ENCODE measurements at places on chromosomes 7 and 10.

DNA sequence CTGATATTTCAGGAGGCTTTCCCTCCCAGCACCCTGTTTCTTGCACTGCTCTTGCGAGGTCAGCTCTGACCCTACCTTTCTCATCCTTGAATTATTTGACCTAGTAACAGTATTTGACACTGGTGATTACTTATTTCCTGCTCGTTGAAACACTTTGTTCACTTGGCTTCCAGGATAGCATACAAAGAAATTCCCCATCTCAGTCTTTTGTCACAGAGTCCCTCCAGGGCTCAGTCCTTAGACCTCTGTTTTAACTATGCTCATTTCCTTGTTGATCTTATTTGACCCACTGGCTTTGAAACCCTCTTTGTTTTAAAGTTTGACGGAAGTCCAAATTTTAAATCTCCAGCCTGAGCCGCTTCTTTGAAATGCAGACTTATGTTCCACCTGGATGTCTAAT, 29.9 kb downstream of the BMPR1A start:
- no peak for DNase-seq

GRCh38 chr10:102564209-102564834, 60.5 kb downstream of the SUFU start:
- no peak for DNase-seq

- DNase-seq = no peak
Observed at GRCh38 chr10:118102121-118102520, 55.4 kb upstream of the RAB11FIP2 start.

DNA sequence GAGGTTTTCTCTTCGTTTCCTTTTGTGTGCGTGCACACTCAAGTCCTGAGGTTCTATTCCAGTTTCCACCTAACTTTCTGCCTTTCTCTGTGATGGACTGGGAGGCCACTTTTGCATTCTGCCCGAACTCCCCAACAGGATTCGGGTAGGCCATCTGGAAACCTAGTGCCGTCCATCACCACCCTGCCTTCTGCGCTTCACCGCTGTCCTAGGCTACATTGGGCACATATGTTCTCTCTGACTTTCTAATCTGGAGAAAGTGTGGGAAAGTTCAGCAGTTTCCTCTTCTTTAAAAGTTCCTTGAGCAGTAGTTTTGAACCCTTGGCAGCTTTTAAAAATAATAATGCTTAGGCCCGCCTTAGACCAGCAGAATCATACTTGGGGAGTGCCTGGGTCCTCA, 46.8 kb downstream of the SHH start:
- DNase-seq = no peak

GRCh38 chr10:8967061-8967460, 912.6 kb downstream of the GATA3 start:
- DNase-seq = no peak

DNA sequence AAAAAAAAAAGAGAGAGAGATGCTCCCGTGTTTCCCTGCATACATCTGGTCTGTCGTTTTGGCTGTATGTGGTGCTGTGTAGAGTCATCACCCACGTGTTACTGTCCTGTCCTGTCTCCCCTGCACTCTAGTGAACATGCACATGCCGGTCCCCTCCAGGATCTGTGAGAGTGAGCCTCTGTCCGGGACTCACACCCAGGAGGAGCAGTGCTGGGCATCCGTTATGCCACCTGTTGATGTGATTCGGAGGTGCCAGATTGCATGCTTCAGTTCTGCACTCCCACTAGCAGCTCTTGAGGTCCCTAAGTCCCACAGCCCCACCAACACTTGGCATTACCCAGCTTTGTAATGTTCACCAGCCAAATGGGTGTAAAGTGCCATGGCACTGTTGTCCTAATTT, 16.4 kb downstream of the GHRHR start:
- DNase-seq = no peak

DNA sequence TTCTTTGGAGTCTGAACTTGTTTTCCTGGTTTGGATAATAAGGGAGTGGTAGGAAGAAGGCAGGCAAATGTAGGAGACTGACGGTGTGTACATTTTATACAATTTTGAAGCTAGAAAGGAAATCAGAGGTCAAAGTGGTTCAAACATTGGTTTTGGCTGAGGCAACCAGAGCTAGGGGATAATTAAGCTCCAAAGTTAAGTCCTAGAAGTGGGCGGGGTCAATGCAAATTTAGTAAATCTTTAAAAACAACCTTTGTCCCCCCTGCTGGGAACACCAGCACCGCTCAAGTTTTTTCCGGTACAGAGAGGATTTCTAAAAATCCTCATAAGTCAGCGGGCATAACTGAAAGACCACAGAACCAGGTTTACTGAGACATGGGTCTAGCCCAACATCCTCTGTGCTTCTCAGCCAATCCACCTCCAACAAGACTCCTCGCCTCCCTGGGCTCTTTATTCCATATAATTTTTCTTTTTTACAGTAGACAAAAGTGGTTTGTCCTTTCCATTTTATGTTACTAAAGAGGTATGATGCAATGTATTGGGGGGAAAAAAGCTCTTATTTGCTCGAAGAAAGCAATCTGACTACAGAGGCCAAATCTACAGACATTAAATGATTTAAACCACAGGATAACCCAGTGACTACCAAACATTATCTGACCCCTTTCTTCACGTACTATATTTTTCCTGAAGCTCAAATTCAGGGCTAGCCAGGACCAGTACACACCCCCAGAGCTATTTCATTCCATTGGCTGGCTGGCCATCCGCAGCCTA, 1.6 kb downstream of the GLUD1 start:
- DNase-seq = no peak

DNA sequence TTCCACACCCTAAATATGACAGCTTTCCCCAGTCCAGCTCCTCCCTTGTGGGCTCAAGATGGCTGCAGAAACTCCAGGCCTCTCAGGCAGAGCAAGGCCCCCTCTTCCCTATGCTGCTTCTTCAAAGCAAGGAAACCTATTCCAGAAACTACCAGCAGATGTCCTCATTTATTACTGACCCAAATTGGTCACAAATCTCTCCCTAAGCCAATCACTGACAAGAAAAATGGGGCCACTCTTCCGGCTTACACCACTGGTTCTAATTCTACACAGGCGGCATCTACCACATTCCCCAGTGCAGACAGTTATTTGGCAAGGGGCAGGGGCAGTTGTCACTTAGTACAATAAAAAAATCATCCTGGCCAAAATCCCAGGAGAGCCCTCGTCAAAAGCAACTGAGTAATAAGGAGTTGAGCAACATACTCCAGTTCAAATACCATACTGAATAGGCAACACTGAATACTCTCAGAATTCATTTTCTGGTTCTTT, 150.4 kb downstream of the SFMBT2 start:
- DNase-seq = no peak

DNA sequence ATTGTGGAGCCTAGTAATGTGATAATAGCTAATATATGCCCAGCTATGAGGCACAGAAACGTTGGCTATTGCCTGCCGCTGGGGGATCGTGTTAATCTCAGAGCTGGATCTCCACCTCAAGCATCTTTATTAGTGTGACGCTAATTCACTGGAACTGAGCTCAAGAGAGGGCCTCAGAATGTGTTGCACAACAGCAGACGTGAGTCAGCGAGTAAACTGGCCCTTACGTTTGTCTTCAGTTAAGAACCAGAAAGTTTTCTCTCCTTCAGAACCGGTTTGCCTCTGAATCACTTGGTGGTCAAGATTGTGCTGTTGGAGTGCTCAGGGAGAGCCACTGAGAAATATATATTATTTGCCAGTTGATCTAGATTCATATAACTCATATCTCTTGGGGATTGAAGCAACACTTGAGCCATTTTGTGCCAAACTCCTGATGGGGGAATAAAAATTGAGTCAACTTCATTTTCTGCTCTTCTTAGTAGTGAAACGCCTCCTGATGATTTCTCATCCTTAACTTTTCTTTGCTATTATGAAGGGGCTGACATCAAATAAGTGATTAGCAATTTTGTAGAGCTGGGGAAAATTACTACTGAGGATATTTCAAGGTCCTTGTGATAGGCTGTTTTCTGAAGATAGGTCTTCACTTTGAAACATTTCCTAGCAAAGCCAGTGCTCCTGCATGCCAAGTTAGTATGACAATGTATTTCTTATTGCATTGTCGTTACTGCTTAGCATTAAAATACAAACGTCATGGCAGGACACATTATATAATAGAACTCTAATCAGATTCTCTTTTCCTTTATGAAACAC, 22.3 kb downstream of the BZW2 start:
- no peak for DNase-seq

GRCh38 chr7:106870983-106871410, 5.9 kb downstream of the PIK3CG start:
- no peak for DNase-seq

- DNase-seq = no peak
Observed at GRCh38 chr10:69391158-69391557, 25.6 kb downstream of the TACR2 start.

GRCh38 chr10:85003083-85003482, 674.7 kb downstream of the CCSER2 start:
- no peak for DNase-seq

DNA sequence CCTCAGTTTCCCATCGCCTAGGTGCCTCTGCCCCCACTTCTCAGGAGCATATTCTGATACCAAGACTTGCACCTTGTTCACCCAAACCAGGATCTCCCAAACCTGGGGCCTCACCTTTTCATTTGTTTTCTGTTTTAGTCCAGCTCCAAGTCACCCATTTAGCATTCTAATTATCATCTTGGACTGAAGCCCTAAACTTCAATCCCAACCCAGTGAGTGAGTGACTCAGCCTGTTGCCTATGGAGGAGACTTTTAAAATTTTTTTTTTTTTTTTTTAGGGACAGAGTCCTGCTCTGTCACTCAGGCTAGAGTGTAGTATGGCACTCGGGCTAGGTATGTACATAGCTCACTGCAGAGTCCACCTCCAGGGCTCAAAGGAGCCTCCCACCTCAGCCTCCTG, 378.9 kb upstream of the AUTS2 start:
- no peak for DNase-seq

DNA sequence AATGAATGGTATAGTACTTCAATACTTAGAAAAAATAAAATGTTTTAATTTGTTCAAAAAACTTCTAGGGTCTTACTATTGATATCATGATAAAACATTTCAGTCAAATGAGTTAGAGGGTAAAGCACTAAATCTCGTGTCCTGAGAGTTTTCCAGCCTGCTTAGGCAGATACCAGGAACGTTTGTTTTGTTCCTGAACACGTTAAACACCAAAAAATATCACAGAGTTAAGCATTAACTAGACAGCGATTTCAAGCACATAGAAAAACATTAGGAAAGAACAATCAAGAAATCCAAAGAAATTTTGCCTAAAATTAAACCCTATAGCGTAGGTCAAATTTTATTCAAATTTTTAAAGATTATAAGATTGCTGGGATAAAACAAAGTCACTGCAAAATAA, 204.6 kb upstream of the AGR3 start:
- DNase-seq = no peak

DNA sequence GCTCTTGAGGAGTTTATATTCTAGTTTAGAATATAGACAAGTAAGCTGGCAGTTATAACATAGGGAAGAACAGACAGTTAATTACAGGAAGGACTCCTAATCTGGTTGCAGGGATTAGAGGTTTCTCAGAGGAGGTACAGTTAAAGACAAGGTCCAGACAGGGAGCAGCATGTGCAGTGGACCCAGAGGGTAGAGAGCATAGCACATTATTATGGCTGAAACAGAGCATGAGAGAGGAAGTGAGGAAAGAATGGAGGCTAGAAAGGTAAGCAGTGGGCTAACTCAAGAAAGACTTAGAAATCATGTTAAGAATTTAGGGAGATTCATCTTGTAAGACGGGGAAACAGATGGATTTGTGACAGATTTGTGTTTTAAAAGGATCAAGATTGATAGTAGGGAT, 9.7 kb downstream of the MIOS start:
- DNase-seq = no peak

DNA sequence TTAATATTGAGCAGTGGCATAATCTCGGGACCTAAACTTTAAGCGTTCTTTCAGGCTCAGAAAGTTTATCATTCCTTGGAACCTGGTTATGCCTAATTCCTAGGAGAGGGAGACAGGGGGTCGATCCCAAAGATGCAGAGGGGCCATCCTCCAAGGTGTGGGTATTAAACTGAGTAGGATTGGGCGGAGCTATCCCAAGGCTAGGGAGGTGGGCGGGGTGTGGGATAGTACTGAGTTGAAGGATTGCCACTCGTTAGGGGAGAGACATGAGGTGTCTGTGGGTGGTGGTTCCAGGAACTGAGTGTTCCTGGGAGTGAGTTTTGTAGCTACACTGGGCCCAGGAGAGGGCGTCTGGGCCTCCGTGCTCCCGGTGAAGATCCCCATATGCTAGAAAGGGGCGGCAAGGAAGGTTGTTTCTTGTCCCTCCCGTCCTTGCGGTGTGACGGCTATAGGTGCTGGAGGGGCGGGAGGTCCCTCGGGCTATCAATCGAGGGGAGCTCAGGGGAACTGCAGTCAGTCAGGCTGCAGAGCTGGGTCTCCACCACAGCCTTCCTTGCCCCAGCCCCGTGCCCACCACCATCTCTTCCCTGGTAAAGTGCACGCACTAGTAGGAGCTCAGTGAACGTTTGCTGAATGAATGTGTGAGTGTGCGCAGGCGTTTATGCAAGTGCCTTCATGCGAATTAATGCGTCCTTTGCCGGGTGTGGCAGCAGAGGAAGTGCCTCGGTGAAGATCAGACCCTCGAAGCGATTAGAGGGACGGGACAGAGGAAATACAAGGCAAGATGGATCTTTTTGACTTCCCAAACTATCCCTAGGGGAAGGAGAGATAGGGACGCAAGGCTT, 3.0 kb upstream of the HMX2 start:
- no peak for DNase-seq

DNA sequence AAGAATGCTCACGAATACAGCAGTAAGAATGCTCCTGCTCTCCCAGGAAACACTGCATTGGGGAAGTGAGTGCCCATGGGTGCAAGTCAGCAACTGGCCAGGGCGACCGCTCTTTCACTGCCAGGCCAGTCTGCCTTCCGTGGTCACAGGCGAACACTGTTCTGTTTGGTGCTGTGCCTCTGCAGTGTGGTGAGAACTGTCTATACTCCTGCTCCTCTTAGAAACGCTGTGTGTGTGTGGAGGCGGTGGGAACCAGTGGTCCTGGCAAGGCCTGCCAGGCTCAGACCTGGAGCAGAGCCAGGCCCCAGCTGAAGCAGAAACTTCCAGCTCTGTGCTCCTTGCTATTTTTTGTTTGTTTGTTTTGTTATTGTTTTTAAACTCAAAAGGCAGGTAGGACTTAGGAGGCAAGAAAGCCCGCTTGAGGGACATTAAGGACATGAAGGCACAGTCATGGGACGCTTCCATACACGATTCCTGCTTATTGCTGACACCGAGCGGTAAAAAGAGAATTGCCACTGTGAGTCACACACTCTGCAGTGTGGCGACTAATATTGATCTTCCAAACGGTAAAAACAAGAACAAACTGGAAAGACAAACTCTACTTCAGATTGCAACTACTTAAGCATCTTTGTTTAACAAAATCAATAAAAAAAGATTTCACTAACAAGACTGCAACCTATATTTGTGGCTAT, 430.8 kb downstream of the DNAJB6 start:
- no peak for DNase-seq

GRCh38 chr7:85030893-85031292, 156.0 kb downstream of the SEMA3D start:
- DNase-seq = peak; percentile 26

GRCh38 chr10:106582291-106582690, 582.2 kb downstream of the SORCS1 start:
- DNase-seq = no peak
